Stimulated activated CD4-positive, alpha-beta T cell treated with anti-CD3 and anti-CD28 coated beads, Interleukin-1b, Interleukin-23, amount 100 ng/mL, for 1 hour (primary cell): ENCODE measurements at places on chromosomes 6 and 20.

GRCh38 chr6:7042056-7042653 lies 65.6 kb upstream of the RREB1 start:
- DNase-seq, result no peak

- no peak for DNase-seq
Measured at GRCh38 chr20:58835231-58835630, 15.5 kb downstream of the GNAS-AS1 start.

DNA sequence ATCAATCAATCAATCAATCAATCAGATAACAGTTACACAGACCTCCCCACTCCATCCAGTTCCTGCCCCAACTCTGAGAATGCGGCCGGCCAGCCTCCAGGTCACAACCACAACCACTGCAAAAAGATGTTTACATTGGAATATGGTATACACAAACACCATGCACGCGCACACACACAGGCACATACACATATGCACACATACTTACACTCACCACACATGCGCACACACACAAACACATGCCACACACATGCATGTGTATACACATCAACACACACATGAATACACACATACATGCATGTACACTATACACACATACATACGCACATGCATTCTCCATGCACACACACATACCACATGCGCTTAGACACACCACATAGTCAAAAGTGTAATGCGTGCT lies 131.1 kb downstream of the PXDC1 start:
- DNase-seq, result no peak

- DNase-seq, result no peak
Measured at GRCh38 chr6:101956961-101957360, 563.5 kb downstream of the GRIK2 start.

GRCh38 chr6:33620158-33620855 lies 815 bp upstream of the ITPR3 start:
- DNase-seq, result no peak

DNA sequence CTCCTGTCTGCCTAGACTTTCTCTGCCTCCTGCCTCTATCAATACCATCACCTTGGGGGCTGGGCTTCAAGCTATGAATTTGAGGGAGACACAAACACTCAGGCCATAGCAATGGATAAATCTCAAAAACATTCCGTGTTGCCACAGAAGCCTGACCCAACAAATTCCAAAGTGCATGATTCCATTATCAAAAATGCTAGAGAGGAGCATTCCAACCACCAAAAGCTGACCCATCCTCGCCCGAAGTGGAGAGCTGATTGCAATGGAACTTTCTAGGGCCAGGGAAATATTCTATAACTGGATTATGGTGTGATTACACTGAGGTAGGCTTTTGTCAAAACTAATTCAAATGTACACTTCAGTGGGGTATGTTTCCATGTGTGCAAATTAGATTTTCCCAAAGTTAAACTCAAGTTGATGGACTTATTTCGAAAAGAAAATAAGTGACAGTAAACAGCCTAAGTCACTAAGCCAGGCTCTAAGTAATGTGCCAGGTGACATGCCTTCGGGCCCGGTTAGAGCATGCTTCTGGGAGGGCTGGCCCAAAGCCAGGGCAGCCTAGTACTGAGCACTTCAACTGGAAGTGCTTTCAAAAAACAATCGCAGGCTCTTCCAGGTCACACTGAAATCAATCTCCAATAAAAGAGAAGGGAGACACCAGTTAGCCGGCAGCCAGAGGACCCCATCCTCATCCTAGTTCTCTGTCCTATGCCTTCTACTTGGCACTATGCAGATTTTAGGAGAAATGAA lies 142.3 kb downstream of the TBXT start:
- no peak for DNase-seq

GRCh38 chr6:116564921-116565872 lies 6.1 kb upstream of the RWDD1 start:
- no peak for DNase-seq

GRCh38 chr6:163192591-163192990 lies 221.9 kb upstream of the QKI start:
- no peak for DNase-seq

- DNase-seq, result no peak
Measured at GRCh38 chr6:135869857-135870256, 18.4 kb downstream of the PDE7B start.

GRCh38 chr6:15779726-15780125 lies 116.9 kb upstream of the DTNBP1 start:
- no peak for DNase-seq

DNA sequence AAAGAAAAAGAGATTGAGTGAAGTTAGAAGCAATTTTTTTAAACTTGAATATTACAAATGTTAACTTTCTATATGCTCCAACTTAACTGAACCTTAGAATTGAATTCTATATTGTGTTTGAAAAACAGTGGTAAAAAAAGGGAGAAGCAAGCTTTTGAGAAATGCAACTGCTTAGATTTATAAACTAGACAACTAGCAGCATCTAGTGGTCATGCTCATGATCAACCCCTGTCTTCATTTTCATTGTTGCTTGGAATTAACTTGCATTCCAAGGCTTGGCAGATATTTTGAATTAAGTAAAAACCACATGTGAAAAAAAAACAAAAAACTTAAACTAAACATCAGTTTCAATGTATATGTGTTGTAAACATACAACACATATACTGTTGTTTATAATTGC lies 113.1 kb downstream of the C6orf58 start:
- DNase-seq, result no peak

DNA sequence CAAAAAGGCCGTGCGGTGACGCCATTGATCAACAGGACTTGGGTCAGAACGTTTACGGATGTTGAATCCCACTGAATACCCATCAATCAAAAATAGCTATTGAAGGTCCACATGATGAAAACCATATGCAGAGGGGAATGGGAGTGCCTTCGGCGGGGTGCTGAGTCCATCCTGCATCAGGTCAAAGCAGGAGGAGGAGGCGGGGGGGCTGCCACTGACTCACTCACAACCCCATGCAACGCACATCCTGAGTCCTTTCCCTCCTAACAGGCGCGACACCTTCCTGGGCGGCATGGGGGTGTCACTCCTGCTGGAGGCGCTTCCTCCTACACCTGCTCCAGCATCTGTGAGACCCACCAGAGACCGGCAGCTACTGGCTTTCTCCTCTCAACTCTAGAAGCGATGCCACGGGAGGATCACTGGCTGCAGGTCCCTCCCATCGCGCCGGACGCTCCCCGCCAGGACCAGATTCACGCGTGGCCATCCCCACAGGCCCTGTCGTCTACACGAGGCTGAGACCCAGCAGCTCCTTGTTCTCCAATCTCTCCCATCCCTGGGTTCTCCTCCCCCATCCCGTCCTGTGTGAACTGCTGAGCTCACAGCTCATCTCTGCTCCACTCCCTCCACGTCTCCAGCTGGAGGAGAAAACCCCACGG lies 170.6 kb upstream of the THBS2 start:
- no peak for DNase-seq

DNA sequence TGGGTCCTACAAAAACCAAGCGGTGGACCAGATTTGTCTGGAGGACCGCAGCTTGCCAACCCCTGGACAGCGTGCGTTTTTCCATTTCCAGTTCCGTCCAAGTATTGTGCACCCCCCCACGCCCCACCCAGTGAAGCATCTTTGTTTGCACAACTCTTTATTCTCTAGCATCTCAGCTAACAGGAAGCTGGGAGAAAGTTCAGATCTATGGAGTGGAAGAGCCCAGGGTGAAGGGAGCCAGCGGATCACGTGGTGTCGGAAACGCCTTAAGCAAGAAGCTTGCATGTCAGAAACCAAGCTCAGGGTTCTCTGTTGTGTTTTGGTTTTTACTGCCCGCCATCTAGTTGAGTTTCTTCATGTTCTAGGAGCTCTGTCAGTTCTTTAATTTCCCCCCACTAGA lies 29.9 kb downstream of the ARID1B start:
- DNase-seq, result no peak

DNA sequence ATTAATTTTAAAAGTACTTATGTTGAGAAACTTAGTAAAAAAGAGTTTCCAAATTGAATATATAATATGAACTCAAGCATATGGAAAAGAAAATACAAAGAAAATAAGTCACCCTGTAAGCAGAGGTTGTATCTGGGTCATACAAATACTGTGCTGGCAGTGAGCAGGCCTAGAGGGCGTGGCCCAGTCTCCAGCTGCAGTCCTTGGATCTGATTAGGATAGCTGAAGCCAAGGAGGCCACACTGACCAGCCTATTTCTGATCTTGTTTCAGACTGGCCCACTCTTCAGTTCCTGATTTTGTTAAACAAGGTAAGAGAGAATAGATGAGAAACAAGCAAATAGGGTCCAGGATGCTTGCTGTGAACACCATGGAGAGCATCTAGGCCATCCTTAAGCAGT lies 228.8 kb downstream of the EPM2A start:
- no peak for DNase-seq
